ENCODE measurements at places on chromosomes 7 and 10.

DNA sequence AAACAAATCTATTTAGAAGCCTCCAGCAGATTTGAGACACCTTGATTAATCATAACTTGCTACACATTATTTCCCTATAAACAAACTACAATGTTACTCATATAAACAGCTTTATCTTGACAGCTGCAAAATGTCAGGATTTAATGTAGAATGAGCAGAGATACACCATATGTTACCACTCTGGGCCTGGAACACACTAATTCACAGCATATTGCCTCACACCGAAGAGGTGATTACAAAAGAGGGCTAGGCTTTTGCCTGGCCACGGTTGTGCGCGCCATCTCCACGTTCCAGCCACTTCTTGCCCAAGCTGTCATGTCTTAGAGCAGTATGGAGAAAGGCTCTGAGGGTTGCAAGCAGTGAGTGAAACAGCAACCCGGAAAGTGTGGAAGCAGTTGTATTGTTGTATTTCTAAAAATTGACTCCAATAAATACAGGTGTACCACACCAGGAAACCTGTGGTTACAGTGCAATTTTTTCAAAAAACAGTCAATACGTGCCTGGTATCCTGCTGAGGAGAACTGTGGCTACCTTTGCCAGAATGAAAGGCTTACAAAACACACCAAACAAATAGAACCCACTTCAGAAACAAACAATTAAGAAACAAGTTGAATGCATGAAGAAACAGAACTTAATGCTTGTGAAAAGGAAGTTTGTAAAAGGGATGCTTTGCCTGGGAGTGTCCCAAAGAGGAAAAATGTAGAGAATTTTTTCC lies 498.1 kb downstream of the PLXNA4 start:
- DNase-seq, result no peak

GRCh38 chr7:69722843-69723242 lies 124.6 kb downstream of the AUTS2 start:
- DNase-seq, result no peak

GRCh38 chr10:11654659-11655058 lies 43.2 kb upstream of the USP6NL start:
- DNase-seq, result peak; percentile 54

- no peak for DNase-seq
Measured at GRCh38 chr7:73829505-73829904, 1.3 kb upstream of the CLDN4 start.

DNA sequence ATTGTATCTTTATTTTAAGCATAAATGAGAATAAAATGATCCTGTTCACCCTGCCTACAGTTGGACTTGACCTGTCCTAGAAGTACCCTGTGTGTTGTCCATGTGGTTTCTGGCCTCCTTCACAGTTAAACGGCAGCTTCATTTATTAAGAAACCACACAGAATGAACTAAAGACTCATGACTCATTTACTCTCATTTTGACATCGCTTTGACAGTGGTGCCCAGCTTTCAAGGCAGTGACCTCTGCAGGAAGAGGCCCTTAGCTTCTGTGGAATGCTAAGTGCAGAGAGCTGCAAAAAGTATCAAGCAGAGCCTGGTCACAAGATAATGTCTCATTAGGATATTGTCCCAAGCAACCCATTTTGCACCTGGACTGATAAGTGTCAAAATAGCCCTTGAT lies 93.4 kb downstream of the AVL9 start:
- no peak for DNase-seq

- DNase-seq, result no peak
Measured at GRCh38 chr10:126060261-126060931, 164.0 kb downstream of the FANK1 start.

GRCh38 chr10:49115796-49116508 lies 630 bp upstream of the VSTM4 start:
- DNase-seq, result no peak

DNA sequence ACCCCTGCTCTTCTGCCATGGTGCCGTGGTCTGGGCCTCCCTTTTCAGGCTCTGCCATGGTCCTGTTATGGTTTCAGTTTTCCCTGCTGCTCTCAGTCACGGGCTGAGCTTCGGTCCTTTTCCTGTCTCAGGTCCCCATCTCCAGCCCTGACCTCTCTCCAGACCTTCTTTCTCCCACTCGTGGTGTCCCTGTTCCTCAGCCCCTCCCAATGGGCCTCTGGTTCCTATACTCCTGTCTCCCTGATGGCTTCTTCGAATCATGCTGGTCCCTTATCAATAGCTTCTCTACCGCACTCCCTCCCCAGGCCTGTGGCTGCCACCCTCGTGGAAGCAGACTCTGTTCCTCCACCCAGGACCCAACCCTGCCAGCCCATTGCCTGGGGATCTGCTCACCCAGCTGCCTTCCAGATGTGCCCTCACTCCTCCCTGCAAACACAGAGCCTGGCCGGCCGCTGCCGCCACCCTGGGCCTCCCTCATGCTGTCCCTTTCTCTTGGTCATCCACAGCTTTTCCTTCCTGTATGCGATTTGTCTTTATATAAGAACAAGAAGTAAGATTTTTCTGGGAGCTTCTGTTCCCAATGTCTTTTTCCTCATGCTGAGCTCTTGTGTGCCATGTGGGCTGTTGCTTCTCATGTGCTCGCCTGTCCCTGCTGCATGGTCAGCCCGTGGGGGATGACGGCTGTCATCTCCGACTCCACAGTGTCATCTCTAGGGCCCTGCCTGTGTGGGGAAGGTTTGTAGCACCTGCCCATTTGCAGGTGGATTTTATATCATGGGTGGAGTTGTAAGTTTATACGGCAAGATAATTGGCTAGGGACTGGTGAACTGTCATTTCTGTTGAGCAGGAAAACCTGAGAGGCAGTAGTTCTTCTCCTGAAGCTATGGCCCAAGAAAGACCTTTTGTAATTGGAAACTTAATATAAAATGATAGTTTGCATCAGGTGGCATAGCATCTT lies 126.7 kb downstream of the NT5C2 start:
- DNase-seq, result no peak

DNA sequence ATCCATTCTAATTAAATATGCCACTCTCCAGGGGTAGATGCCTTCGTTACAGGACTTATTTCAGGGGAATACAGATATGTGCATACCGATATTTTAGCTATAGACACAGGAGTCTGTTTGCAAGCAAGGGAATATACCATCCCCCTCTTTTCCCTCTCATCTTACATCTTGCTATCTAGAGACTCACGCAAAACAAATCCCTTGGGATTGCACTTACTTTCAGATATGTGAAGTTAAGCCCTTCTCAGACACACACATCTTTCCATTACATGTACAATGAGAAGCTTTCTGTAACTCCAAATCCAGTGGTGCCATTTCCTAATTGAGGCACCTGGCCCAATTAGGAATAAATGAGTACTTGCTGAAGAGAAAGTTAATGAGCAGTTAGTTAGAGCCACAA lies 250.4 kb upstream of the FZD8 start:
- DNase-seq, result no peak

DNA sequence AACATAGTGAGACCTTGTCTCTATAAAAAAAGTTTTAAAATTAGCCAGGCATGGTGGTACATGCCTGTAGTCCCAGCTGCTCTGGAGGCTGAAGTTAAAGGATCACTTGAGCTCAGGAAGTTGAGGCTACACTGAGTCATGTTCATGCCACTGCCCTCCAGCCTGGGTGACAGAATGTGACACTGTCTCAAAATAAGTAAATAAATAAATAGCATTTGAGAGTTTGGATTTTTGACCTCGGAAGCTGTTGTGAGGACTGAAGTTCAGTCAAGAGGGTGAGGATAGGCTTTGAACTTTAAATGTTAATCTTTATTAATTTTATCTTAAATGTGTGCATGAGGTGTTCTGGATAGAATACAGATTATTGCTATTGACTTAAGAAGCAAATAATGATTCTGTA lies 110.2 kb downstream of the GNAT3 start:
- DNase-seq, result no peak

DNA sequence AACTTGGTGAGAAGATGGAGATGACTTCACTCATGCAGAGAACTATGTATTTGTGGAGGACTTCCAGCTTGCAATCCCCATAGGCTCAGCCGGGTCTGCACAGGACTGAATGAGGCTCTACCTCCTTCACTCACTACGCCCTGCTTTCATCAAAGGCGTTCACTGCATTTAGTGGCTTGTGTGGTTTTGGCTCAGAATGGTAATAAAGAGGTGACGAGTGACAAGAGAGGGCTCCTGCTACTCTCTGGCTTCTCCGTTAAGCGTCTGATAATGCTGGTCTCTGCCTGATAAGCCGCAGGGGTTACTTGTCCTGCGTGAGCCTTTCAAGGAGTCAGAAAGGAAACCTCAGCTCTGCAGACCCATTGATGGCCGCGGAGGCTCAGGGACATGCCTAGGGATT lies 343.4 kb downstream of the PRPF18 start:
- no peak for DNase-seq

- DNase-seq, result no peak
Measured at GRCh38 chr10:125799451-125800182, 23.4 kb downstream of the UROS start.

DNA sequence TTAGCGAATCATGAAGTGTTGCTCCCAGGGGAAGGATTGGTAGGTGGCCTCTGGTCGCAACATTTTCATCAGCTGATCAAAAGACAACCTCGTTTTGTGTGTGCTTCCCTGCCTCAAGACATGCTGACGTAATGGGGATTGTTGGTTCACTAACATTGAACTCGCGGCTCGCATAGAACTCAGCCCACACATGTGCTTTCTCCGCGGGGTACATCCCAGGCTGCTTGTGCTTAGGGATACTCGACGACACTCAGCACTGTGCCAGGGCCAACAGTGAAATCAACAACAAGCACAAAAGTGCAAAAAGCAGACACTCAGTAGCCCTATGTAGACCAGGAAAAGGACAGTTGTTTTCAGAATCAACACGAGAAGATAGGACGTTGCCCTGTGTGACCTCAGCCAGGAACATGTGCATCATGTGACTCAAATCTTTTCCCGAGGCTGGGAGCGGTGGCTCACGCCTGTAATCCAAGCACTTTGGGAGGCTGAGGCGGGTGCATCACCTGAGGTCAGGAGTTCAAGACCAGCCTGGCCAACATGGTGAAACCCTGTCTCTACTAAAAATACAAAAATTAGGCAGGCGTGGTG lies 20.8 kb downstream of the WIPI2 start:
- no peak for DNase-seq

- no peak for DNase-seq
Measured at GRCh38 chr10:49738616-49739360, 23.3 kb downstream of the OGDHL start.

GRCh38 chr10:30820261-30820991 lies 190.9 kb upstream of the LYZL2 start:
- no peak for DNase-seq

GRCh38 chr10:129964611-129965424 lies 744 bp upstream of the EBF3 start:
- DNase-seq, result no peak

GRCh38 chr10:3090914-3091787 lies 23.8 kb downstream of the PFKP start:
- peak; percentile 26 for DNase-seq

GRCh38 chr10:44478040-44478439 lies 93.1 kb upstream of the CXCL12 start:
- DNase-seq, result no peak

GRCh38 chr7:54538122-54538521 lies 4.1 kb upstream of the VSTM2A start:
- no peak for DNase-seq

- DNase-seq, result no peak
Measured at GRCh38 chr10:26914898-26915297, 54.1 kb upstream of the ABI1 start.

GRCh38 chr10:119778776-119779445 lies 53.1 kb downstream of the INPP5F start:
- no peak for DNase-seq

DNA sequence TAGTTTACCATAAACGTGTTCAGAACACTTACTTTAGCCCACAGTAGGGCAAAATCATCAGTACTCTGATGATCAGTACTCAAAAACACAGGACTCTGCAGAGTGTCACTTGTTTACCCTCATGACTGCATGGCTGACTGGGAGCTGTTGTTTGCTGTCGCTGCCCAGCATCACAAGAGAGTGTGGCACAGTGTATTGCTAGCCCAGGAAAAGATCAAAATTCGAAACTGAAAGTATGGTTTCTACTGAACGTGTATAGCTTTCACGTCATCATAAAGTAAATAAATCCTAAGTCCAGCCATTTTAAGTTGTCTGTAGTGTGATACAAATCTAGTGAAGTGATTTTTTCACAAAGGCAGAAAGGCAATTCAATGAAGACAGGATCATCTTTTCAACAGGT lies 184.6 kb downstream of the RAMP3 start:
- DNase-seq, result no peak

DNA sequence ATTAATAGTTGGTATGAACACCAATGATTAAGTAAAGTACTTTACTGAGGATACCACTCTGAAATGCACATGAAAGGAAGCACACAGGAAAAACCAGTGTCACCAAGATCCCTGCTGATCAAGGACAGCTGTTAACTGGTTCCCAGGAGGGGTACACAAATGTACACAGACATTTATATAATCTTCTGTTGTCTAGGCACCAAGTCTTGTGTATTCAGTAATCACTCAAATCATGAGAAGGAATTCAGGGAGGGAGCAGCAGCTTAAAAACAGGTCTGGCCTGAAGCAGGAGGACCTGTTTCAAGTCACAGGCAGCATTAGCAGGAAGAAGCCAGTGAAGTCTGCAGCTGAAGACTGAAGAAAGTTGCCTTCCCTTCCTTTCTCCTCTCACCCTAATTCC lies 18.7 kb downstream of the MPP7 start:
- DNase-seq, result no peak

DNA sequence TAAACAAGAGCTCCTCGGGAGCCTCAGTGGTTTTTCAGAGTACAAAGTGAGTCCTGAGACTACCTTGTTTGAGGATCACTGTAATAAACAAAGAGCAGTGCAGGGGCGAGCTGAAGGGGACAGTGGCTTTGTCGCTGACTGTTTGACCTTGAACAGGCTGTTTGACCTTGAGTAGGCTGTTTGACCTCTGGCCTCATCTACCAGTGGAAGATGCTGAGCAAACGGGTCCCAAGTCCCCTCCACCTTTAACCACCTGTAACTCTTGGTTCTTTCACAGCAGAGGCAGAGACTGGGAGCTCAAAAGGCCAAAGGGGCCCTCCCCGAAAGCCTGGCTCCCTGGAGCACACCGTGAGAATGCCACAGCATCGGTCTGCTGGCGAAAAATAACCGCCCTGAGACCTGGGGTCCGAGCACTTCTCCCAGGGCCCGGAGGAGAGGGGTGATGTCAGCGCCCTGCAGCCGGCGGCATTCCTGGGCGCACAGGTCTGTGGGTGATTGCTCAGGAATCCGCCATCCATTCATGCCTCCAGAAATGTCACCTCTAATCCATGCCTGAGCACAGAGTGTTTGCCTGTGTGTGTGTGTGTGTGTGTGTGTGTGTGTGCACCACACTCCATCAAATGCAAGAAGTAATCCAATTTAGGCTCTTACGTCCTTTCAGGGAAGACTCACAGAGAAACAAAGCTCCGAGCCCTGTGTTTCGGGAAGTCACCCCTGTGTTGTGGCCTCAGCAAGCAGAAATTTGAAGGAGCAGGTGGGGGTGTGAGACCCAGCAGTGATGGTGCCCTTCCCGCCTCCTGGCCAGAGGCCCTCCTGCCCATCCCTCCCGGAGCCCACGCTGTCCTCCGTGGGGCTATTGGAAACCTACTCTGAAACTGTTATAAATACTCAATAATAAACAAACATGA lies 66.5 kb downstream of the ASB13 start:
- DNase-seq, result no peak
